ENCODE measurements at places on chromosomes 7 and 10.

DNA sequence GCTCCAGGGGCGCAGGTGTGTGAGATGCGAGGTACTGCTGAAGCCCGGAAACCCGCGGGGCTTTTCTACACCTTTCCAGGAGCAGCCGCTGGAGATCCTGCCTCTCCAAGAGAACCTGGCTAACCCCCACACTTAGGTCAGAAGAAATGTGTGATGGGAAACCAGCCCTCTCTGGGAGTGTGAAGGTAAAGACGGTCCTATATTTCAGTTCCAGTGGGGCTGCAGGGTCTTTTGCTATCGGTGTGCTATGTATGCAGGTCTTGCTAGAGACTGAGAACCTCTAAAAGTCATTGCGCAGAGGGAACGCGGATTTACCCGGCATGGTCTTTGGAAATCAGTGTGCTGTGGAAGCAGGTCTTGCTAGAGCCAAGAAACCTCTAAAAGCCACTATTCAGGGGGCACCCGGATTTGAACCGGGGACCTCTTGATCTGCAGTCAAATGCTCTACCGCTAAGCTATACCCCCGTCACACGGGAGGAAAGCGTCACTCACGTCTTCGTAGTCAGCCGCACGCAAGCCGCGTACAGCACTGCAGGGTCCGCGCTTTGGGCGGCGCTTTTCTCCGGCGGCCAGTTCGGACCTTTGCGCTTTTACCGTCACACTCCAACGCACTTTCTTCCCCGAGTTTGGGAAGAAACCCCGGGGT lies 46.0 kb downstream of the ZNF777 start:
- DNase-seq = peak; percentile 66

DNA sequence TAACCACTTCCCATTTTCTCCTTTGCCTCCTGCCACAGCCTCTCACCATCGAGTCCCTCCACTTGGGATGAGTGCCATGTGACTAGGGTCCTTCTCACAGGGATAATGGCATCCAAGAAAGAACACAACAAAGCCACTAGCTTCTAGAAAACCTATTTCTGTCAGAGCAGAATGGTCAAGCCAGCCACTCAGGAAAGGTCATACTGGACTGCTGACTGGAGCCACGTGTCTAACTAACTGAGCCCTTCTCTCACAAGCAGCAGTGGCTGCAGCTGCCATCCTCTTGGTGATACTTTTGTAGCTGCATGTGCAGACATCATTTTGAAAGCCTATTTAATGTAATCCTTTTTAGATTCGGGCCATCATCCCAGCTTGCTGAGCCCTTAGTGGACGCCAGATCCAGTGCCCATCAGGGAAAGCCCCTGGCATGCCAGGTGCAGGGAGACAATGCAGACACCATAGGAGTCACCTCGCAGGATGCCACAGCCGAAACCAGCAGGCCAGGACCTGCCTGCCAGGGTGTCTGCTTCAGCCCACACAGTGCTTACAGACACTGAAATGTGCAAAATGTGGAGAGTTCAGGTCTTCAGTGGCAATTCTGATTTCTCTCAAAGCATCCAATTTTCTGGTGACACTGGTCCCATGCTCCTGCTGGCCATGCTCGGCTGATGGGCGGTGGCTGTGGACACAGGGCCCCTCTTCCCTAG lies 98.3 kb upstream of the DDC start:
- no peak for DNase-seq

- DNase-seq = no peak
Measured at GRCh38 chr7:49800031-49800430, 26.6 kb downstream of the VWC2 start.

- no peak for DNase-seq
Measured at GRCh38 chr7:151426441-151426903, 13.5 kb downstream of the CRYGN start.

- peak; percentile 55 for DNase-seq
Measured at GRCh38 chr7:142478479-142479220, 220.8 kb upstream of the PRSS58 start.

DNA sequence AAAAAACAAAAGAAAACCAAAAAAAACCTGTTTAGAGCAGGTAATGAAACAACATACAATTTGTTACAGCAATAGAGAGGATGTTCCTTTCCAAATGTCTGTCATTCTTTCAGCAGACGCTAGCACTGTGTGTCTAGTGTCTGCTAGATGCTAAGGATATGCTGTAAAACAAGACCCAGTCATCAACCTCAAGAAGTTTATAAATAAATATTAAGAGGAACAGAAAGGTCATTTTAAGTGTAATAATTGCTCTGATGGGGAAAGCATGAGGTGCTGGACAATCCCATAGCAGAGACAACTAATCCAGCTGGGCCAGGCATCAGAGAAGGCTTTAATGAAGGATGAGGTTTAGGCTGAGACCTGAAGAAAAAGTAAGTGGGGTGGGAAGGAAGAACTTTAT lies 23.3 kb upstream of the ASCC1 start:
- no peak for DNase-seq

DNA sequence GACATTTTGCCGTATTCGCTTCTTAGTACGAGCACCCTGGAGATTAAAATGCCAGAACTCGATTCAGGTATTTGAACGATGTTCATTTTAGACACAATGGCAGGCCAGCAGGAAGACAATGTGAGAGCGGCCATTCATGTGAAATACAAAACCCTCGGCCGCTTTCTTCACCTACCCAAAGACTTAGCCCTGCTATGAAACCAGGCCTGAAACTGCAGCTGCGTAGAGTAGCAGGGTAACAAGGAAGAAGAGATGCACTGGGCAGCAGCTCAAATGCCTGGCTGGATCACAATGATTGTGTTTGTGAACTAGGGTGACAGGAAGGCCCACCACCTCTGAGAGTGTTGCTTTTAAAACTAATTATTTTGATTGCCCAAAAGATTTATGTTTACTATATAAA lies 234.8 kb downstream of the TRIL start:
- no peak for DNase-seq

GRCh38 chr10:131739206-131739605 lies 161.6 kb upstream of the PPP2R2D start:
- no peak for DNase-seq

Data from activated naive CD4-positive, alpha-beta T cell treated with anti-CD3 and anti-CD28 coated beads for 36 hours (primary cell).